Activated T-cell treated with anti-CD3 and anti-CD28 coated beads, Interleukin-2, amount 50 U/mL, for 72 hours (primary cell): ENCODE measurements at places on chromosomes 4 and X. TPM values are rescaled to one million over a fixed set of nuclear protein-coding genes. Genes with fewer than 3 reads are reported as not detected.

The SLC10A6 gene
- total RNA-seq = 0.26 TPM

- H3K36me3 ChIP-seq = no peaks in the 10 kb centered on the region
- H3K27ac ChIP-seq = no peak overlapping the region
- H3K4me1 ChIP-seq = no peaks in the 10 kb centered on the region
- no peak for DNase-seq
- H3K27me3 ChIP-seq = no peaks in the 10 kb centered on the region
- H3K4me3 ChIP-seq = no peak overlapping the region
These were observed 2576.8 kb downstream of the PCDH7 start for GRCh38 chr4:33296876-33297455.

The SLC7A11 gene
- 13.8 TPM for total RNA-seq

The HPGD gene
- total RNA-seq = 7.2 TPM

DNA sequence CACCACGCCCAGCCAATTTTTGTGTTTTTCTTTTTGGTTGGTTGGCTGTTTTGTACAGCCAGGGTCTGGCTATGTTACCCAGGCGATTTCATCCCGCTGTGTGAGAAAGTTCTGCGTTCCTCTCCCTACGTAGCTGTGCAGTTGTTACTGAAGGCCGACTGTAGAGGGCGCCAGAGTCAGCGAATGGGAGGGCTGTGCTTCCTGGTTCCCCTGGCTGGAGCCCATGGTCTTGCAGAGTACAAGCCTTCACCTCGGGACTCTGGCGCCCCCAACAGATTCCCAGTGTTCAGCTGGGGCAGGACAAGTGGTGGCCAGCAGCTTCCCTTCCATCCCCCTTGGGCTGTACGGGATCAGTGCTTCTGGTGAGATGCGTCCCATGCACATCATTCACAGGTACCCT lies 5.6 kb upstream of the CT45A1 start:
- no peaks in the 10 kb centered on the region for H3K36me3 ChIP-seq
- no peak overlapping the region for H3K4me3 ChIP-seq
- DNase-seq = peak; percentile 45
- H3K27ac ChIP-seq = no peak overlapping the region
- no peaks in the 10 kb centered on the region for H3K4me1 ChIP-seq

GRCh38 chrX:12580548-12580947 lies 210.7 kb upstream of the PRPS2 start:
- H3K27ac ChIP-seq = no peak overlapping the region
- no peaks in the 10 kb centered on the region for H3K36me3 ChIP-seq
- peaks cover 37% of the 10 kb centered on the region for H3K27me3 ChIP-seq
- H3K4me3 ChIP-seq = no peak overlapping the region
- DNase-seq = no peak

DNA sequence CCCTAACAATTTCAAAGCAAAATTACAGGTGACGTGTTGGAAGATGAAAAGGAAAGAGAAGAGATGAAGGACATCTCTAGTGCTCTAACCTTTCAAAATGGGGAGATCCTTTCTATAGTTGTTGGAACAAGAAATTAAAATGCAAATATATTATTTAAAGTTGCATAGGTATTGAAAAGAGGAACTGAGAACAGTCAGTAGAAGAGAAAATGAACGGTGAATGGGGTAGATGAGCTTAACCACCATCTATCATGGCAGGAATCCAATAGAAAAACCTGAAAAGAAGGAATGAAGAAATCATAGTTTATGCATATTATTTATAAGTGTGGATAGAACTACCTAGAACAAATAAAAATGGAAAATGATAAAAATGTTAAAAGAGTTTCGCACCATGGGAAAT lies 42.0 kb downstream of the ANXA5 start:
- DNase-seq = no peak
- no peaks in the 10 kb centered on the region for H3K4me1 ChIP-seq
- H3K27ac ChIP-seq = no peak overlapping the region
- H3K4me3 ChIP-seq = no peak overlapping the region
- H3K27me3 ChIP-seq = peaks cover 7% of the 10 kb centered on the region

- no peak overlapping the region for H3K4me3 ChIP-seq
- peaks cover 2% of the 10 kb centered on the region for H3K36me3 ChIP-seq
- H3K4me1 ChIP-seq = peaks cover 20% of the 10 kb centered on the region
- peaks cover 6% of the 10 kb centered on the region for H3K27me3 ChIP-seq
- no peak overlapping the region for H3K27ac ChIP-seq
These were observed 3.5 kb upstream of the TAB3 start for GRCh38 chrX:30892591-30892990.

GRCh38 chr4:138279286-138279685 lies 37.1 kb upstream of the SLC7A11 start:
- no peaks in the 10 kb centered on the region for H3K36me3 ChIP-seq
- no peak for DNase-seq
- no peak overlapping the region for H3K27ac ChIP-seq
- H3K27me3 ChIP-seq = no peaks in the 10 kb centered on the region
- H3K4me3 ChIP-seq = no peak overlapping the region
- no peaks in the 10 kb centered on the region for H3K4me1 ChIP-seq

- H3K4me3 ChIP-seq = no peak overlapping the region
- H3K27me3 ChIP-seq = no peaks in the 10 kb centered on the region
- no peak for DNase-seq
- H3K36me3 ChIP-seq = no peaks in the 10 kb centered on the region
- no peak overlapping the region for H3K27ac ChIP-seq
These were observed 637.9 kb downstream of the ADGRL3 start for GRCh38 chr4:61838072-61838471.

- H3K4me1 ChIP-seq = no peaks in the 10 kb centered on the region
- no peak overlapping the region for H3K27ac ChIP-seq
- H3K4me3 ChIP-seq = no peak overlapping the region
- DNase-seq = no peak
- peaks cover 13% of the 10 kb centered on the region for H3K27me3 ChIP-seq
These were observed 64.5 kb downstream of the MID1 start for GRCh38 chrX:10555846-10556245.

DNA sequence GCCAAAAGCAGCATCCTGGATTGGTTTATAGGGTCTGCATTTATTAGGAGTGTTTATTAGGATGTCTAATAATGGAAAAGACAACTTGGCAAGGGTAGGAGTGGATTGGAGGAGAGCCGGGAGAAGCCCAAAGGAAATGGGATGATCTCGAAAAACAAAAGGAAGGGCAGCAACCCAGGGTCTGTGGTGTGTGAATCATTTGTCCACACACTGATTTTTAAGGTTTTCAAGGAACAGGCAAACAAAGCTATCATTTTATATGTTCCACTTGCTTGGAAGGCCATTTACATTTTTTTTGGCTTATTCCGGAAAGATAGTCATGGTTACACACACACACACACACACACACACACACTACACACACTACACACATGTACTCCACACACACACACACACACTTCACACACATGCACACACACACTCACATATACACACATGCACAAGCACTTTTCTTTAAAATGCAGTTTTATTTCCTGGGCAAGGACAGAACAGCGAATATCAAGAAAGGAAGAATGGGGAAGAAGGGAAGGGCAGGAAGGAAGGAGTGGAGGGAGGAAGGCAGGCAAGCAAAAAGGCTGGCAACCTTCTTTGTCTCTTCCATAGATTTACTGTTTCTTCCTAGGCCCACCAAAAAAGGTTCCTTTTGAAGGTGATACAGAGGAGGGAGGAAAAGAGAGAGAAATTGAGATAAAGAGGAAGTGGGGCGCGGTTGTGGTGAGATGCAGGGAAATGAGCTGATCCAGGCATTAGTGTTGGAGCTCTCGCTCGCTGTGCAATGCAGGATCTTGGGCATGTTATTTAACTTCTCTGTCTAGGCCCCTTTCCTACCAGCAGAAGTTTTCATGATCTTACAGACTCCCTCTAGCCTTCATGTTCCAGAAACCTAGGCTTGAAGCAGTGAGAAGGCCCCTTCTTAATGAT lies 88.6 kb upstream of the MAML3 start:
- DNase-seq = peak; percentile 21
- H3K4me1 ChIP-seq = peaks cover 36% of the 10 kb centered on the region
- peaks cover 5% of the 10 kb centered on the region for H3K27me3 ChIP-seq
- peak overlapping the region; percentile 80 for H3K4me3 ChIP-seq

The FGFBP2 gene
- total RNA-seq = 14.4 TPM

- no peak overlapping the region for H3K27ac ChIP-seq
- peaks cover 12% of the 10 kb centered on the region for H3K27me3 ChIP-seq
- no peak overlapping the region for H3K4me3 ChIP-seq
- no peaks in the 10 kb centered on the region for H3K4me1 ChIP-seq
These were observed 7.3 kb upstream of the JAKMIP1 start for GRCh38 chr4:6207602-6208001.

DNA sequence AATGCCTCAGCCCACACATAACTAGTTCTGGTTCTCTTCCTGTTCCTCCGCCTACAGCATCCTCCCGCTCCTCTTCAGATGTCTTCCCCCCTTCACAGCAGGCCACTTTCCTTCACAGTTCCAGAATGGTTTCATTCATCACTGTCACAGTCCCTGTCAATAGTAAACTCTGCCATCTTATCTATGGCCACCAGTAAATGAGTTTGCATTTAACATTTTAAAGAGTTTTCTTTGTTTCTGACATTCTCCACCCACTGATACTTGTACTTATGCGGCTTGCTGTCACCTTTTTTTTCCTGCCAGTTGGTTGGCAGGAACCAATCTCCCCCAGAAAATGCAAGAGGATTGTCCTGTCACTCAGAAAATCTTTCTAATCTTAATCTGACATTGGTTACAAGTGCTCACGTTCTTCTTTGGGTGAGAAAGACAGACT lies 114.1 kb downstream of the GLUD2 start:
- H3K27me3 ChIP-seq = peaks cover 27% of the 10 kb centered on the region
- peak overlapping the region; percentile 59 for H3K4me3 ChIP-seq
- H3K36me3 ChIP-seq = no peaks in the 10 kb centered on the region
- peaks cover 33% of the 10 kb centered on the region for H3K4me1 ChIP-seq
- peak; percentile 7 for DNase-seq

The OSTC gene
- total RNA-seq = 87.7 TPM
